ENCODE measurements at places on chromosomes 5 and 9. TPM values are rescaled to one million over a fixed set of nuclear protein-coding genes. Genes with fewer than 3 reads are reported as not detected.
A peak's percentile ranks its signal among the peaks of the same experiment; 100 is the strongest.

DNA sequence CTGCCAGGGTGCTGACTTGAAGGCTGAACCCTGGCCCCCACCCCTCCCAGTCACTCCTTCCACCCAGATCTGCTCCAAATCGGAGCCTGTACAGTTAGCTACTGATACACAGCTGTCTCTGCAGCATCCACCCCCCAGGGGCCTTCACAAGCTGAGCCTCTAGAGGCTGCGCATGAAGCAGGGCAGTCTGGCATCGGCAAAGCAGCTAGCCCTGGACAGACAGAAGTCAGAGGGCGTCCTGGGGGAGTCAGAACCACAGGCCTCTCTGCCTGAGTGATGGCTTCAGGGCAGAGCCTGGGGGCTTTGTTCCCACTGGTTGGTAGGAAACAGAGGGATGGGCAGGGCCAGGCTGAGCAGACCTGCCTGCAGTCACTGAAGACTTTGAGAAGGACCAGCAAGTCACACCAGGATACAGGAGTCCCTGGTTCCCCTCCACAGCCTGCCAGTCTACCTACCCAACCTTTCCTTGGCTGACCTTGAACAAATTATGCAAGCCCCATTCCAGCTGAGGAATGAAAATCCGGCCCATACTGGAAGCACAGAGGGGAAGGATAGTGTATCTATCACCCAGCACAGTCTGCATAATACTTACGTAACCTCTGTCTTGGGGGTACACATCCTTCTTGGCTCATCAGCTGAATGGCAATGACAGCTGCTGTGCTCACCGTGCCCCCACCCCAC is 8.8 kb downstream of the VDAC1 start:
- no peak for DNase-seq

DNA sequence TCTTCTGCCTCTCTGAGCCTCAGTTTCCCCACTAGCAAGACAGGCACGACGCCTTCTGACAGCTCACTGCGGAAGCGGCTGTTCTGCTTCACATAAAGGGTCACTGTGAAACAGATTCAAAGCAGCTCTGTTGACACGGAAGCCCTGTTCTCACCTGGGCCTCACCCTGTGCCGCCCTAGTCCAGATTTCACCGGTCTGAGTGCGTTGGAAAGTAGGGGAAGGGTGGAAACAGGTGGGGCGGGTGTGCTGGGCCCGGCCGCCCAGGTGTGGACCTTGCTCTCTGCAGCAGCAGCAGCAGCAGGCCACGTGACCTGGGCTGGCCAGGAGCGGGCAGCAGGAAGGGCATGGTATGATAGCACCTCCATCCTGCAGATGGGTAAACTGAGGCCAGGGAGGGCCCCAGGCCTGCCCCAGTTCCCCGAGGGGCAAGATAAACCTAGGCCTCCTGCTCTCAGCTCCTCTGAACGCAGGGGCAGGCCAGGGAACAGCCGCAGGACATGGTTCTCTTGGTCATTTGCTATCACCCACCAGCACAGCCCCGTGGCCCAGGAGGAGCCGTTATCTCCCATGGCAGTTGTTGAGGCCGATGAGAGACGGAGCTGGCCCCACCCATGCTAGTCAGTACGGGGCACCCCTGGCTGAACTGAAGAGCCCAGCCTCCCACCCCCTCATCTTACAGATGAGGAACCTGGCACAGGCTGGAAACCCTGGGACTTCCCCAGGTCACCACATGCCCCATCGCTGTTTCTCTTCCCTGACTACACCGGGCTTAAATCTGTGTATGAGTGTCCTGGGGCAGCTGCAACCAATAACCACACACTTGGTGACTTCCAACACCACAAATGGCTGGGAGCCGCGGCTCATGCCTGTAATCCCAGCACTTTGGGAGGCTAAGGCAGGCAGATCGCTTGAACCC is 12.1 kb downstream of the PTGES2 start:
- DNase-seq: no peak

The PCAT7 gene
- not detected for polyA plus RNA-seq

- peak; percentile 30 for DNase-seq
These were observed at the start of gene MCTP1 for GRCh38 chr5:95284572-95285408. Gene MCTP1 (minus strand): TSS chr5:95285094.

The SELENOP gene
- 0.57 TPM for polyA plus RNA-seq

The OR2S2 gene
- not detected for polyA plus RNA-seq

- DNase-seq: no peak
These were observed 31.6 kb downstream of the CD180 start for GRCh38 chr5:67164856-67165525.

GRCh38 chr9:22992780-22993179 is 546.2 kb downstream of the DMRTA1 start:
- no peak for DNase-seq

DNA sequence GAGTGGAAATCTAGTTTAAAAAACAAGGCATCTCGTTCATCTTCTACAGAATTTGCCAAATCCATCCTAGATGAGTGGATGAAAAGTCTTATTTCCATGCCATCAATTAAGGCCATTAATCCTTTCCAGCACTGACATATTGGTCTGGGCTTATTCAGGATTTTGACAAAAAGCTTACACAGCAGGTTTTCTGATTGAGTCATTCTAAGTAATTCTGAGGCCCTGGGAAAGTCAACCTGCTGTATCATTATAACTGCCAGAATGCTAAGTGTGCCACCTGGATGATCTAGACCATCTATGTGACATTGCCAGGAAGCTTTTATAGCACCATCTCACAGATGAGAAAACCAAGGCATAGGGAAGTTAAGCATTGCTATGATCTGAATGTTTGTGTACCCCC is 132.1 kb upstream of the MAP3K1 start:
- no peak for DNase-seq

- DNase-seq: no peak
These were observed 68.1 kb upstream of the GRAMD2B start for GRCh38 chr5:126354858-126355731.

The QRFP gene
- polyA plus RNA-seq: not detected

- DNase-seq: no peak
These were observed 244.8 kb downstream of the GLIS3 start for GRCh38 chr9:4055032-4055431.

- no peak for DNase-seq
These were observed 339.3 kb downstream of the SLIT3 start for GRCh38 chr5:168961681-168962080.

DNA sequence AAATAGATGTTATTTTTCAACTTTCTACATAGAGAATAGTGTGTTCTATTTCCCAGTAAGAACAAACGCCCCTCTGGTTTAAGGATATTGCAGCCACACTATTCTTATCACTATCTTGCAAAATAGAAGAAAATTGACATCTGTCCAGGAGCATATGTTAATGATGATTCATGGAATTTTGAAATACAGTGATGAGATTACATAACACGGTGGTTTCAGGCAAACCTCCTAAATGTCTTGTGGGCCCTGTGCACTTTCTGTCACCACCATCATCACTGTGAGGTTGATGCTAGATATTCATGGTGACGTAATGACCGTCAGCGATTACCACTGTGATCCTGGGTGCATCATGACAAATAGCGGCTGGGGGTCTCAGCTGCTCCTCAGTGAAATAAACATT is 48.1 kb downstream of the CFAP90 start:
- DNase-seq: peak; percentile 12

DNA sequence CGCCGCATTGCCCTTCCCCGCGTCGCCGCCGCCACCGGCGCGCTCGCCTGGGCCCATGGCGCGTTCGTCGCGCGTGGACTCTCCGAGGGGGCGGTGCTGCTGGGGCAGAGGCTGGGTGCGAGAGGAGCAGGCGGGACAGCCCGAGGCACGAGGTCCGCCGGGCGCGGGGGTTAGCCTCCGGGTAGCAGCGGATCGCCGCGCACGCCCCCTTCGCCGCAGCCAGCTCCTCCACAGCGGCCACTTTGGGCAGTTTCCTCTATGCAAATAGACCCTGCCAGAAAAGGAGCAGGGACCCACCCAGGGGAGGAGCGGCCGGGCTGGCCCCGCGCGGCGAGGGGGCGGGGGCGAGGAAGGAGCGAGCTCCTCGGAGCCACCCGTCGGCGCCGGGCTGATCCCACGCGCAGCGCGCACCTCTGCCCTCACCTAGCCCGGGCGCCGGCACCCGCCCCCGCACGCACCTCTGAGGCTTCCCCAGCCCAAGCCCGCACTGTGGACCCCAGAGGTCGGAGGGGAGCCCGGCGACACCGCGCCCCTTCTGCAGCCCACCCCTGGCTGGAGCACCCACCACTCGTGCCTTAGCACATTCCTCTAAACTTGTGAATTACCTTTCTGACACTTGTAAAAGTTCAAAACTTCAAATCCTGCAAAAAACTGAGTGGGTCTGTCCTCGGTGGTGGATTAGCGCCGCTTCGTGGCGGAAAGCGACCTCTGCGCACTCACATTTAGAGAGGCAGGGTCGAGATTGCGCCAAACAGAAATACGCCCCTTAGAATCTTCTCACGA is at the start of gene COL23A1:
Gene COL23A1 (minus strand): TSS at position 253 of the 783 bp plus-strand sequence.
- peak; percentile 33 for DNase-seq

The ENTPD8 gene
- polyA plus RNA-seq: 0.02 TPM

- DNase-seq: no peak
These were observed 91.4 kb upstream of the RAI14 start for GRCh38 chr5:34564710-34565235.

The TLR4 gene
- 7.9 TPM for polyA plus RNA-seq

DNA sequence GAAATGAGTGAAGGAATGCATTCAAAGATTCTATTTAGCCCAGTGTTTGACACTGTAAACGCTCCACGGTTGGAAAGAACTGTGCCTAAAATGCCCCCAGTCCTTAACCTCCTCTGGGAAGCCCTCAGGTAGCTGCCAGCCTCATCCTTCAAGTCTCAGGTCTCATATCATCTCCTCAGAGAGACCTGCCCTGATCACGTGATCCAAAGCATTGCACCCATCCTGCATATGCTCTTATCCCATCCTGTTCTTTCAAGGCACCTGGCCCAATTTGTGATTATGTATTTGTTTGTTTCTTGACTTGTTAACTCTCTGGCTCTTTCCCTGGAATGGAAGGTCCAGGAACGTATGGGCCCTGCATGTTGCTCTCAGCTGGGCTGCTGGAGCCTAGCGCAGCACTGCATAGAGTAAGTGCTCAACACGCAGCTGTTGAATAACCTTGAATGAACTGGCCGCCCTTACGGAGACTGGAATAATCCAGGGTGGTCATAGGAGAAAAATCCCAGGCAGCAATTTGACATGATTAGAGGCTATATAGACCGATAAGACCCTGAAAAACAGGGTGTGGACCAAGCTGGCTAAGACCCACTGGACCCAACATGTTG is 8.7 kb downstream of the C1QTNF2 start:
- DNase-seq: no peak

DNA sequence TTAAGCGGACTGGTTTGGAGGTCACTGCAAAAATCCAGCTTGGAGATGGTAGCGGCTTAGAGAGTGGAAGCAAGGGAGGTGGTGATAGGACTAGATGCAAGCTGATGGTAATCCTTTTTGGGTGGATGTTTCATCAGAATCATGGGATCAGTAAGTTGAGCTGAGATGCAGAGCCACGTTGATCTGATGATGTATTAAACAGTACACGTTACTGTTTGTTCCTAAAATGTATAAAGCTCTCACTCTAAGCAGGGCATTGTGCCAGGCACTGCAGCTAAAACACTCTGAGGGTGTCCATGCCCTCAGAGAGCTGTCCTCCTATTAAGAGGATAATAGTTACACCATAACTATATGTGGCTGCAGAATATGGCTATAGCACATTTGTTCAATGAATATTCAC is 93.1 kb downstream of the JAKMIP2 start:
- DNase-seq: no peak

The ORM2 gene
- polyA plus RNA-seq: not detected

GRCh38 chr5:7659420-7659819 is 191.5 kb downstream of the CFAP90 start:
- no peak for DNase-seq

The CER1 gene
- polyA plus RNA-seq: not detected

- DNase-seq: no peak
These were observed 83.8 kb upstream of the FCN1 start for GRCh38 chr9:135001526-135001925.

The PDLIM4 gene
- polyA plus RNA-seq: 120 TPM
